ENCODE measurements at places on chromosomes 16 and 17. TPM values are rescaled to one million over a fixed set of nuclear protein-coding genes. Genes with fewer than 3 reads are reported as not detected.

DNA sequence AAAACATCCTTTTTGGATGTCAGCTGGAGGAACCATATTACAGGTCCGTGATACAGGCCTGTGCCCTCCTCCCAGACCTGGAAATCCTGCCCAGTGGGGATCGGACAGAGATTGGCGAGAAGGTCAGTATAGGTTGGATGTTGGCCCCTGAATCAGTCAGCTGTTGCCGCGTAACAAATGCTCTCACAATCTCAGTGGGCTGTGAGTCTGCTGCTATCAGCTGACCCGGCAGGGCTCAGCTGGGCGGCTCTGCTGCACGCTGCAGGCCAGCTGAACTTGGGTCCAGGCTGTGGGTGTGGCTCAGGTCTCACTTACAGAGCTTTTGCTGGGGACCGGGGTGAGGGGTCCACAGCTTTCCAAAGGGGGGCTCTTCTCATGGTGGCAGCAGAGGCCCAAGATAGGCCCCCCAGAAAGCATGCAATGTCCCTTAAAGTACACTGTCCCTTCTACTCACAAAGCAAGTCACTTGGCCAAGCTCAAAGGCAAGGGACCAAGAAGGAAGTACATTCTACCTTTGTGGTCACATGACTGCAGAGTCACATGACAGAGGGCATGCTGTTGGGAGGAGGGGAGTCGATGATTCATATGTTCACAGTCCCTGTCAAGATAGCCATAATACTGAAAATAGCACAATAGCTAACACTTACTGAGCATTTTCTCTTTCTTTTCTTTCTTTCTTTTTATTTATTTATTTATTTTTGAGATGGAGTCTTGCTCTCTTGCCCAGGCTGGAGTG is 134.2 kb downstream of the ABCC1 start:
- no peaks in the 10 kb centered on the region for H3K4me1 ChIP-seq
- H3K27ac ChIP-seq: no peak overlapping the region
- peak; percentile 61 for DNase-seq
- H3K4me3 ChIP-seq: no peak overlapping the region
- H3K27me3 ChIP-seq: no peaks in the 10 kb centered on the region
- peaks cover 42% of the 10 kb centered on the region for H3K36me3 ChIP-seq

DNA sequence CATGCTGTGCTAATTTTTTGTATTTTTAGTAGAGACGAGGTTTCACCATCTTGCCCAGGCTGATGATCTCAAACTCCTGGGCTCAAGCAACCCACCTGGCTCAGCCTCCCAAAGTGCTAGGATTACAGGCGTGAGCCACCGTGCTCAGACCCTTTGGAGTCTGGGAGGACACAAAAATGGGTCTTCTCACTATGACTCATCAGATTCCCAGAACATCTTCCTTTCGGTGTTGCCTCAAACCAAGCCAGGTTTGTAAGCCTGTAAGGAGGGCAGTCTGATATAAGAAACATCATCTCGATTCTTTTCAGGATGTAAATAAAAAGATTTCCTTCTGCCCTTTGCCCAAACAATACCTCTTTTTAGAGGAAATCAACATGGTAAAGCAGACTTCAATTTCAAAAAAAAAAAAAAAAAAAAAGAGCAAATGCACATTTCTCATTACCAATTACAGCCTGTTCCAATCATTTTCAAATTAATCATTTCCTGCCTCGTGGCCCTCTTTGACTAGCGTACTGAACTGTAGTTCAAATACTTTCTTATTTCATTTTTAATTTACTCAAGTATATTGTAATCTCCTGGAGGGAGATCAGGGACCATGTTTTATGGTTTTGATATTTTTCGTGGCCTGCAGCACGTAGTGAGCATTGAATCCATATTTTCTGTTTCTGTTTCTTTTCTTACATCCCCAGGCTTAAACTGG is 409.6 kb downstream of the GRIN2A start:
- no peaks in the 10 kb centered on the region for H3K27me3 ChIP-seq
- no peak for DNase-seq
- H3K27ac ChIP-seq: no peak overlapping the region
- H3K36me3 ChIP-seq: no peaks in the 10 kb centered on the region
- H3K4me3 ChIP-seq: no peak overlapping the region
- no peaks in the 10 kb centered on the region for H3K4me1 ChIP-seq

DNA sequence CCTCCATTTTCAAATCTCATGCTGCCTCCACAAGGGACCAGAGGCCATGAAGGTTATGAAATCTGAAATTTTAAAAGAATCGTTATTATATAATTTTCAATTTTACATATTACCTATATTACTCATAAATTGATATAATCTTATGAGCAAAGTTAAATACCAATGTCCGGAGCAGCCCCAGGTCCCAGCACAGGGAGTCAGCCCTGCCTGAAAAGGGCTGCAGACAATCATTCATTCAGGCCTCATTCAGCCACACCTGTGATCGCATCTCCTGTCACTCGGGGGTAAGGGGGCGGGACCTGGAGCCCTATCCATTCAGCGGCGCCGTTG is 172.5 kb downstream of the AHSP start:
- peaks cover 25% of the 10 kb centered on the region for H3K36me3 ChIP-seq
- peak overlapping the region; percentile 86 for H3K4me3 ChIP-seq
- no peak for DNase-seq
- H3K27ac ChIP-seq: peak overlapping the region; percentile 91
- H3K27me3 ChIP-seq: no peaks in the 10 kb centered on the region

- no peak overlapping the region for H3K4me3 ChIP-seq
- H3K27me3 ChIP-seq: no peaks in the 10 kb centered on the region
- peaks cover 41% of the 10 kb centered on the region for H3K4me1 ChIP-seq
These were observed 126.9 kb upstream of the AXIN2 start for GRCh38 chr17:65688307-65688706.

- no peak overlapping the region for H3K27ac ChIP-seq
- H3K4me1 ChIP-seq: no peaks in the 10 kb centered on the region
- H3K4me3 ChIP-seq: no peak overlapping the region
These were observed 157.9 kb downstream of the PPM1E start for GRCh38 chr17:58913552-58913951.

DNA sequence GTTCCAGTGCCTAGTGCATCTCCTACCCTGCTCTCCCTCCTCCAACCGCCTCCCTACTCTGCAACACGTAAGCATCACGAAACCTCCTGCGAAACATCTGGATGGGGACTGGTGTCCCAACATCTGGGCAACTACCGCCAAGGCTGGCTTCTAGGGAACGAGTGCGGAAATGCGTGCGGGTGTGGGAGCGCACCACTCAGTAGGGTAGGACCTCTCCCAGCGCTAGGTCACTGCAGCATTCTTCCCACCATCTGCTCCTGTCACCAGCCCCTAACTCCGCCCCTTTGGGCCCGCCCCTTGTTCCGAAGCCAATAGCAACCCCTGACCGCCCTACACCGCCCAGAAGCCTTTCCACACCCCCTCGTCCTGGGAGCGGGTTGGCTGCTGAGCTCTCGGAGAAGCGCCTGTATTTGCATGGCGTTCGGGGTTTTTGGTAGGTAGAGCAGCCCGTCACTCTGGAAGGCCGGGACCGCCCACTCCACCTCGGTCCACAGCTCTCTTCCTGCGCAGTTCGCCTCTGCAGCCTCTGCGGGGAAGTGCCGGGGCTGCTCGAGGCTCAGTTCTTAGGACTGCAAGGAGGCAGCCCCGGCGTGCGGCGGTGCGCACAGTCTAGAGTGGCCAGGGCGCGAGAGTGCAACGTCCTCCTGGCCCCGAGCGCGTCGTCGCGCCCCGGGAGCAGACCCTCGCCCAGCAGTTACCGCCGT is at the start of gene HS3ST3B1:
Gene HS3ST3B1 (plus strand): TSS at position 507 of the 704 bp plus-strand sequence. CDS start 438 bp downstream, outside the sequence.
- H3K36me3 ChIP-seq: 0 out of 3 replicates have a peak, but pooled peaks cover 3% of the 10 kb centered on the region
- peak; percentile 99 for DNase-seq
- H3K4me3 ChIP-seq: peak within 1 kb of the TSS; percentile 99
- peak within 1 kb of the TSS; percentile 93 for H3K27ac ChIP-seq
- H3K27me3 ChIP-seq: no peaks in the 10 kb centered on the region

- H3K36me3 ChIP-seq: no peaks in the 10 kb centered on the region
- H3K27me3 ChIP-seq: no peaks in the 10 kb centered on the region
- no peak for DNase-seq
- H3K27ac ChIP-seq: no peak overlapping the region
These were observed 6.0 kb upstream of the MRPL38 start for GRCh38 chr17:75910699-75911098.

DNA sequence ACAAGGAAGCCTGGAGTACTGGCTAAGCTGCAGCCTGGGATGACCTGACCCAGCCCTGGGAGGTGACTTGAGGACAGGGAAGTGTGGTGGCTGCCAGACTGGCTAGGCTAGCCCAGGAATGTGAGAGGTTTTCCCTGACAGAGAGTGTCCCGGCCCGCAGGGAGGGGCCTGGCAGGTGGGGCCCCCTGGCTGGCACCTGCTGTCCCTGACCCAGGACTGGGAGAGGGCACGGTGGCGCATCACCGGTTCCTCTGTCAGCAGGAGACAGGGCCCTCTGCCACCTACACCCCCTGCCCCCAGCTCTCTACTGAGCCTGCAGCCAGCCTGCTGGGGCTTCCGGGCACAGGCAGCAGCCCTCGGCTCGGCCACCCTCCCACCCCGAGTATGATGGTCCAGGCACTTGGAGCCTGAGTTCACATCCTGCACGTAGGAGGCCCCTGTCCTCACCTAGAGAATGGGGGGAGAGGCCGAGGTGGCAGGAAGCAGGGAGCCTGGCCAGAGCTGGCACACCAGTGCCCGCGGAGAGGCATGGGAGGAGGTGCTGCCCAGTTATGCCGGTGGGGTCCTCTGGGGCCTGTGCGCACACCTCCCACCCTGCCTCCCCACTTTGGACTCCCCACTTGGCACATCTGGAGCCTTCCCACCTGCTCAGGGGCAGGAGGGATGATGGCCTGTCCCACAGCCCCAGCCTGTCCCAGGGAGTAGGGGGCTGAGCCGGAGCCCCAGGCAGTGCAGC is 528 bp downstream of the PRSS27 start:
- H3K27me3 ChIP-seq: peaks cover 15% of the 10 kb centered on the region
- peaks cover 27% of the 10 kb centered on the region for H3K4me1 ChIP-seq
- H3K36me3 ChIP-seq: no peaks in the 10 kb centered on the region
- DNase-seq: peak; percentile 49
- H3K27ac ChIP-seq: peak overlapping the region; percentile 17
- peak overlapping the region; percentile 80 for H3K4me3 ChIP-seq

DNA sequence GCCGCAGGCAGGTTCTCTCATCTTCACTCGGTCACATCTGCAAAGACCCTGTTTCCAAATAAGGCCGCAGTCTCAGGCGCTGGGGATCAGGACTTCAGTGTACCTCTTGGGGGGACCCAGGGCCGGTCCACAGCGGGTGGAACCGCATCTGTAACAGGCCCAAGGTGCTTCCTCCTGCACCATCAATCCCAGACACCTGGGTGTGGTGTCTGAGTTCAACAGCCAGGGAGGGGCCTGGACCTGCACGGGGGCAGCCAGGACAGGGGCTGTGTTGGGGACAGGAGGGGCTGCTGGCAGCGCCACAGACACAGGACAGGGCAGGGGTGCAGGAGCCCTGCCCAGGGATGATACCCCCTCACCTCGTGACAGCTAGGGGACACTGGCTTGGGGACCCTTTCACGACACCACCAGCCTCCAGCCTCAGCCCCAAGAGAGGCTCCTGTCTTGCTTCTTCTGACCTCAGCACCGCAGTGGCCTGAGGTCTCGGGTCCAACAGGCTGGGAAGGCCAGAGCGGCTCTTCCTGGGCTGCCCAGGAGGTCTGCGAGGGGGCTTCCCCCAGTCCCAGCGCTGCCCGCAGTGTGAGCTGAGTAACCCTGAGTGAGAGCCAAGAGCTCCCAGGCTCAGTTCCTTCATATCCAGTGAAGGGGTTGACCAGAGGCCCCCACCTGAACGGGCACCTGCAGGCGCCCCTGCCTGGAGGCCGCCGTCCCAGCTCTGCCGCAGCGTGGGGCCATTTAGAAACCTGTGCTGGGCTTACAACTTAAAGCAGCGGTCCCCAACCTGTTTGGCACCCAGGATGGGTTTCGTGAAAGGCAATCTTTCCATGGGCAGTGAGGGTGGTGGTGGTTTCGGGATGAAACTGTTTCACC is 30.7 kb upstream of the BAHCC1 start:
- no peak overlapping the region for H3K4me3 ChIP-seq
- H3K36me3 ChIP-seq: no peaks in the 10 kb centered on the region
- peaks cover 9% of the 10 kb centered on the region for H3K27me3 ChIP-seq
- no peak overlapping the region for H3K27ac ChIP-seq

- DNase-seq: no peak
- H3K27ac ChIP-seq: no peak overlapping the region
- H3K27me3 ChIP-seq: peaks cover 5% of the 10 kb centered on the region
These were observed 111.9 kb upstream of the TNRC6C start for GRCh38 chr17:77846531-77847085.

GRCh38 chr16:396199-396598 is 800 bp upstream of the NME4 start:
- H3K27ac ChIP-seq: peak overlapping the region; percentile 94
- peak overlapping the region; percentile 60 for H3K4me3 ChIP-seq
- H3K27me3 ChIP-seq: no peaks in the 10 kb centered on the region
- DNase-seq: no peak
- H3K36me3 ChIP-seq: no peaks in the 10 kb centered on the region
- peaks cover 37% of the 10 kb centered on the region for H3K4me1 ChIP-seq

DNA sequence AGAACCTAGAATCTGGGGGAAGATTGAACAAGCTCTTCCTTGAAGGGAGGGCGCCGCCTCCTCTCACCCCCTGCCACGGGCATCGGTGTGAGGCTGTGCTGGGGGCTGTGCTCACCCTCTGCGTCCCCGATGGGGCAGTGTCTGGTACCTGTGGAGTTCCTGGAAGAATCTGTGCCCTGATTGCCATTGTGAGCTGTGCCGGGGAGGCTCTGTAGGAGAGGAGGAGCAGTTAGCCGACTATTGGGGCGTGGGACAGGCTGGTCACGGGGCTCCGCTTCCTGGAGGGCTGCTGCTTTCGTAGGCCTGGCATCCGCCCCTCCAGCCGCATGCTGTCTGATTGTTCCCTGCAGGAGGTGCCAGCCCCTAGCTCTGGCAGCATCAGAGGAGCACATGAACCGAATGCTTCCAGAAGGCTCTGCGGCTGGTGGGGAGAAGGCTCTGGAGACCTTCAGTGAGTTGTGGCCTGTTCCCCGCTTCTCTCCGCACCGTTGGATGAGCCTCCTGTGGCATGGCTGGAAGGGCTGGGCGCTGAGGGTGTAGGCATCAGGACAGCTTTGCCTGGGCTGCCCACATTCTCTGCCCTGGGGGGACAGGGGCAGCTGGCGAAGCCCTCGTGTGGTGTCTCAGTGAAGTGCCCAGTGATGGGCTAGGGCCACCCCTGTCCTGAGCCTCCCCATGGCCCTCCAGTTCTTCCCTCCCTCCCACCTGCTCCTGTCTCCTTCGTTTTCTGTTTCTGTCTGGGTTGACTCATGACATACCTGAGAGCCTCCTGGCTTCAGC is 86.9 kb downstream of the SEC14L1 start:
- H3K4me1 ChIP-seq: peaks cover 11% of the 10 kb centered on the region
- no peak overlapping the region for H3K4me3 ChIP-seq
- no peak overlapping the region for H3K27ac ChIP-seq
- DNase-seq: no peak
- H3K27me3 ChIP-seq: peaks cover 26% of the 10 kb centered on the region
- no peaks in the 10 kb centered on the region for H3K36me3 ChIP-seq

GRCh38 chr16:75460446-75460845 is 4.0 kb downstream of the TMEM170A start:
- H3K27me3 ChIP-seq: no peaks in the 10 kb centered on the region
- peaks cover 44% of the 10 kb centered on the region for H3K4me1 ChIP-seq
- H3K36me3 ChIP-seq: no peaks in the 10 kb centered on the region
- no peak for DNase-seq
- no peak overlapping the region for H3K27ac ChIP-seq

- H3K36me3 ChIP-seq: no peaks in the 10 kb centered on the region
- H3K27ac ChIP-seq: no peak overlapping the region
- no peak for DNase-seq
- H3K4me3 ChIP-seq: no peak overlapping the region
- H3K4me1 ChIP-seq: peaks cover 29% of the 10 kb centered on the region
These were observed 3.3 kb downstream of the COTL1 start for GRCh38 chr16:84614623-84614967.

Gene ITGAX
- total RNA-seq: not detected

Gene ABCC6
- 105 TPM for total RNA-seq

Gene STAT5B
- 21.0 TPM for total RNA-seq

Gene GPRC5B
- 0.53 TPM for total RNA-seq

Gene EIF1
- total RNA-seq: 199 TPM

Gene FAM83G
- 18.6 TPM for total RNA-seq
